ENCODE measurements at places on chromosomes 1 and 21.

GRCh38 chr1:57218487-57219079 lies 205.3 kb downstream of the DAB1 start:
- DNase-seq: peak; percentile 11

DNA sequence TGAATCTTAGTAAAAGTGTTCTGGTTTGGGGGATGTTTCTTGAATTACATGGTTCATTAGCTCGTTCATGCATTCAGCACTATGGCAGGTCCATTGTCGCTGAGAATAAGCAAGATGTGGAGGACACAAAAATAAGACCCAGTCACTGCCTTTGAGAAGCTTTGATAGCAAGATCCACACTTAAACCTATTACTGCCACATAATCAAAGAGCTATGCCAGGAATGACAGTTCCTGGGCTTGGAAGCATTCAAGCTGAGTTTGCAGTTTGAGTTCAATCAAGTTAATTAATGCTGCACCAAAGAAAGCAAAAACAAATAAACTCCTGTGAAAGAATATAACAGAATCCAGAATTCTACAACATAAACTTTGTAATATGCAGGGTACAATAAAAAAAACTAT lies 131.8 kb downstream of the MIS18A start:
- DNase-seq: peak; percentile 13

- DNase-seq: peak; percentile 87
These were observed 12.6 kb downstream of the METTL13 start for GRCh38 chr1:171794085-171794484.

DNA sequence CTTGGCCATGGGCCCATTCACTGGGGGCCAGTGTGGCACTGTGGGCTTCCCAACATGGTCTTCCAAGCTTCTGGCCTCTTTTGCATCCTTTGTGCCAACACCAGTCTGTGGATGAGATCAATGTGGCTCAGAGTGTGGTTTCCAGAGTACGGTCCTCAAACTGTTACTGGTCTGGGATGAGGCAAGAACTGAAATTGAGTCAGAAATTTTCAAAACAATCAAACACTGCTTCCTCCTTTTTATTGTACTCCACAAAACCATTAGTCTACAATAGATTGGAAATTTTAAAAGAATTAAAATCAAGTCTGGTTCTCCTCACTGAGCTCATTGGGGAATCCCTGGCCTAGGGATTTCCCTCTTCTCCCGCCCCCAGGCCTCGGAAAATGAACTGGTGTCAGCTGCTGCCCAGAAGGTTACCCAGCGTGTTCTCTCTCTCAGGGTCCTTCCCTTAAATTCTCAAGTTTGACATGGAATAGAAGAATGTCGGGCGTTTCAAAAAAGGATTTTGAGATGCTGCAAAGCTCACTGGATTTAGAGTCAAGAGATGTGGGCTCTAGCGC lies 222.0 kb downstream of the SDCCAG8 start:
- no peak for DNase-seq

- peak; percentile 66 for DNase-seq
These were observed 28.6 kb downstream of the PTPRU start for GRCh38 chr1:29264773-29265389.

- DNase-seq: no peak
These were observed 170.4 kb downstream of the RHOU start for GRCh38 chr1:228905701-228906101.

DNA sequence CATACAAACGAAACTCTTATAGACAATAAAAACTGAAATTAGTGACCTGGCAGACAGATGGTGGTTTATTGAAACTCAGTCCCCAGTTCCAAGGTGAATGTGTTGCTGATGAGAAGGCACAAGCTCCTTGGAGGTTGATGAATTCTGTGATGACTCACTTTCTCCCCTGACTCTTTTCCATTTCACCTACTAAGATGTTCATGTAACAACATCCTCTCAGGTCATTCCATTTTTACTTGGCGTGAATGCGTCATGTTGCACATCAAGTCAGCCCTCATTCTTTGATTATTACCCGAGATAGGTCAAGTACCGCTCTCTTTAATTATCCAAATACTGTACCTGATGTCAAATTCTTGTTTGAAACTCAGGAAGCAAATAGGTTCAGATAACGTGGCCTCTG lies 10.1 kb upstream of the IL10RB start:
- no peak for DNase-seq

GRCh38 chr1:50424045-50424883 lies 1.0 kb upstream of the DMRTA2 start:
- DNase-seq: peak; percentile 38

DNA sequence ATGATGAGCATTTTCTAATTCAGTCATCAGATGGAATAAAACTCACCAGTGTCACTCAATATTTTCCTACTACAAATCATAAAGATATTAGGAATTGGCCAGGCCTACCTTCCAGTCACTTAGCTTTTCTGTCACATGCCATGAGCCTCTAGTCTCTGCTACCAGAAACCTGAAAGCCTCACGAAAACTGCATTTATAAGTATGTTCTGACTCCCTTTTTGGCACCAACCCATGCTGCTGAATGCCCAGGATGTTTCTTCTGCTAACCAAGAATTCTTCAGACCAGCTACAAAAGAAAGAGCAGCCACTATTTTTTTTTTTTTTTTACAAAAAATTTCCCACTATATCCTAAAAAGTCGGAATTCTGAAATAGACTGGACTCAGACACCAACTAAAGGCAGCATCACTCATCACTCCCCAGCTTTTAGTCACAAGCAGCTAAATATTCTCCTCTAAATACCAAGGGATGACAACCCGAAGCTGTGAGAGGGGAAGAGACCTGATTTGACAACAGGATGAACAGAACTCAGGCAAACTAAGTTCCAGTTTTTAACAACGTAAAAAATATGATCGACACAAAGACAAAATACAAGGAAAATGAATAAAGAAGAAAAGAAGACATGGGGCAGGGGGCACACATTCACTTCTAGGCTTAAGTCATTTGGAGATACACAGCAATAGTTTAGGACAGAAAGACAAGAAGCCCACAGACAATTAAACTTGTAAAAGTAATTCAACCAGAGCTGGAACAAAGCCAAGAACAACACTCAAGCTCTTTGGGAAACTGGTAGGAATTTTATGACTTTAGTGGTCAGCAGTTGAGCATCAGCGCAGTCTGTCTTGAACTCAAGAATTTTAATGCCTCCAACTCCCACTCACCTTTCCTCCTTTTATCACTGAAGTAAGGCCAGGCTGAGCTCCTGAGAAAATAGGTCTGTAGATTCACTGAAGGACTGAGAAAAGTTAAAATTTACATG lies 1.7 kb downstream of the DCAF8 start:
- peak; percentile 94 for DNase-seq

DNA sequence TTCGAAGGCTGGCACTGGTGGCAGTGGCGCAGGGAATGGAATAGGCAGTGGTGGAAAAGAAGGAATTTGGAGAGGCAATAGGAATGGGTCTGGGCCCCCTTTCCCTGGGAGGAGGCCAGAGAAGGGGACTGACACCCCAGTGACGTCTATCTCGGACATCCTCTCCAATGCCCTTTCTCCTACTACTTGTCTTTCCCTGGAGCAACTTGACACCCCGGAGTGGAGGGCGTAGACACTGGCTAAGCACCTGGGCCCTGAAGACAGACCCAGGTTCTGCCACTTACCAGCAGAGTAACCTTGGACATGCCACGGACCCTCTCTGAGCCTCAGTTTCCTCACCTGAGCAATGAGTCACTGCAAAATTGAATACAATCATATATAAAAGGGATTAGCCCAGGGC lies 86.8 kb downstream of the CAMK2N1 start:
- DNase-seq: no peak

DNA sequence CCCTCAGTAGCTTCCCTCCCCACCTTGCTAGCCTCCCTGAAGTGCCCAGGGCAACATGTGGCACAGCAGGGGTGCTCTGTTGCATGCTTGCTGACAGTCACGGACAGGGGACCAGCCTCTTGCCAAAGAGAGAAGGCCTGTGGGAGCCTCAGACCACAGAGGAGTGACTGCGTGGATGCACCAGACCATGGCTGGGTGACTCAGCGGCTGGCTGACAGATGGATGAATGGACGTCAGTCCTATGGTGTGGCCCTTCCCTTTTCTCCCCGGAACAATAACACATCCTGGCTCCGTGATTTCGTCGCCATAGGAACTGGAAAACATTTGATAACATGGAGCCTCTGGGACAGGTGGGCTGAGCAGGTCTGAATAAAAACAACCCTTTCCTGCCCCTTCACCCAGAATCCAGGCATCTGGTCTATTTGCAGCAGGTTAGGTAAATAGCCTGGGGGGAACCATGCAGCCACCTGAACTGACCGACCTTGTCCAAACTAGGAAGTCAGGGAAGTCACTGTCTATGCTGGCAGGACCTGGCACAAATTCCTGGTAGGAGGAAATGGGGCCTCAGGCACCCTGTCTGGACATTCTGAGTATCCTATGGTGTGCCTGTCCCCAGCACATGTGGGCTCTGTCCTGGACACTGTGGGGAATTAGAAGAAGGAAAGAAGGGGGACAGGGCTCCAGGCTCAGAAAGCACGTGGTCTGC lies 53.3 kb downstream of the NENF start:
- DNase-seq: peak; percentile 95

GRCh38 chr1:190474650-190475211 lies 2.9 kb downstream of the BRINP3 start:
- no peak for DNase-seq

DNA sequence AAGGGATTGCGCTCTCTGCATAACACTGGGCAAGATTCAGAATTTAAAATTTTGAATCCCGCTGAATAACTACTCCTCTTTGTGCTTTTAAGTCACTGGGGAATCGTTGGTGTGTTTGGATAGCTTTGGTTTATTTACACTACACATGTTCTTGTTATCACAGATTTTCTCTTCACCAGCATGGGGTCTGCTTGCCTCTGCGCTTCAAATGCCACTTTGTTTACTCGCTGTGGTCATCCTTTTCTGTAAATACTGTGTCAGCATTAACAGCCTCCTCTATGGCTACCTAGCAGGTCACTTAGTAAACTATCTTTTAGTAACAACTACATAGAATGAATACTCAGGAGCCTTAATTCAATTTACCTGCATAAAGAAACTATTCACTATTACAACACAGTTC lies 14.4 kb upstream of the KCNH1 start:
- no peak for DNase-seq

DNA sequence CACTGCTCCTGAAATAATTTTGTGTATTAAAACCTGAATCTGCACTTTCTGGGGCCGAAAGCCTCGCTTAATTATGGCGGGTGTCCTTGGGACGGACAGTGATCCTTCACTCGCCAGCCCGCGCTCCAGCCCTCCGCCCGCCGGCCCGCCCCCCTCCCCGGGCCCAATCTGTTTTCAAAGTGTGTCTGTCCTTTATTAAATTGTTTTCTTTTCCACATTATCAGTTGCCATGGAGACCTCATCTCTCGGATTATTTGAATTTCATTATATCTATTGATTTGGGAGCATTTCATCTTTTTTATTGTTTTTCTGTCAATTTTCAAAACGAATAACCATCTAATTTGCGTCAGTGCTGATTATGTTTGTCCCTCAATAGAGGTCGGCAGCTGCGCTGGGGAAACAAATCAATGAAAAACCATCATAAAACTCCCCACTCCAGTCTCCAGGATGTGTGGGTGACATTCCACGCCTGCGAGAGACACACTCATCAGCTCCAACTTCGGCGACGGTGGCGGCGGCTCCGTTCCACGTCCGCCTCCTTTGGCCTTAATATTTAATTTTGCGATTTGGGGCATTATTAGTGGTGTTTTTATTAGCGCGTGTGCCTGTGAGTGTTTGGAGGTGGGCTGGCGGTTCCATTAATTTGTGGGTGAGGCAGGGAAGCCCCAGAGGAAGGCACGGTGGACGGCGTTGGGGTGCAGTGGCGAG lies 123.9 kb downstream of the CASZ1 start:
- DNase-seq: no peak

DNA sequence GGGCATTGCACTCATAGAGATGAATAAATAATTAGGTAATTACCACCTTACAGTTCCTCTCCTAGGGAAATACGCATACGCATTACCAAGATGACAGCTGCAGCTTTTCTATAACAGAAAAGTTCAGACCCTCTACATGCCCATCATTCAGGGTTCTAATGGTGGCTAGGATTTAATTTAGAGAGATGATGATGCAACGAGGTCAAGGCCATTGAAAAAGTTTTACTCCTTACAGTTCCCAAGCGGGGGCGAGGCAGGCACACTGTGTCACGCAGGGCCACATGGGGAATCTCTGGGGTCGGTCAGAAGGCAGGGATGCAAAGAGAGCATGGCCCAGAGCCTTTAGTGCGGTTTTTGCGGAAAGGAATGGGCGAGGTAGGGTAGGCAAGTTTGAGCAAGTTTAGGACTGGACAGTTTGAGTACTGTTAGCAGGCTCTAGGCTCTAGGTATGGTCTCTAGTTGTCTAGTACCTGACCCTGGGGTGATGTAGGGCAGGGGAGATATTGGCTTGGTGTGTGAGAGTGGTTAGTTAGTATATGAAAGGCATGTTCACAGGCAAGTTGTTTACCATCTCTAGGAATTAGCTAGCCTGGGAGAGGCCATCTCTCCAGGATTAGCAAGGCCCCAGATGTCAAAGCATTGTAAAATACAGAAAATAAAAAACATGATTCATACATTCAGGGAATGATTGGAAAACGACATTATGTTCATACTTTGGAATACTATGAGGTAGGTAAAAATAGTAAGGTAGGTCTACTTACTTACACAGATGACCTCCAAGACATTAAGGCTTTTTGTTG lies 29.6 kb upstream of the ID3 start:
- DNase-seq: peak; percentile 47
